Stimulated activated CD8-positive, alpha-beta memory T cell treated with anti-CD3 and anti-CD28 coated beads, Interleukin-2, amount 100 ng/mL, for 1 hour (primary cell): ENCODE measurements at places on chromosomes 11 and 22.

GRCh38 chr11:47177229-47177845 lies 658 bp upstream of the ARFGAP2 start:
- peak; percentile 38 for DNase-seq

DNA sequence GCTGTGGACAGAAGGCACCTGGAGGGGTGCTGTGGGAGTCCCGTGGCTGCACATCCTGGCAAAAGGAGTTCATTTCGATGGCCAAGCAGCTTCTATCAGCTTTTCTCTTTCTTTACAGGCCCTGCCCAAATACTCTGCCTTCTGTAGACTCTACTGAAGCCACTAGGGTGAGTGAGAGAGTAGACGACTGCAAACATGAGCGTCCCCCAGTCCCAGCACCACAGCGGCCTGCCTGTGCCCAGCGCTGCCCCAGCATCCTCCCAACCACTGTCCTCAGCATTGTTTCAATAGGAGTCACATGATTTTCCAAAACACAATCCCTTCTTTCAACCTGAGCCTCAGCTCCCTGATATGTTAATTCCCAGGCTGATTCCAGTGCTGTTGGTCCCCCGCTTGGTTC lies 110.0 kb downstream of the KIRREL3 start:
- no peak for DNase-seq

GRCh38 chr11:129578006-129578405 lies 202.4 kb downstream of the BARX2 start:
- DNase-seq, result no peak

DNA sequence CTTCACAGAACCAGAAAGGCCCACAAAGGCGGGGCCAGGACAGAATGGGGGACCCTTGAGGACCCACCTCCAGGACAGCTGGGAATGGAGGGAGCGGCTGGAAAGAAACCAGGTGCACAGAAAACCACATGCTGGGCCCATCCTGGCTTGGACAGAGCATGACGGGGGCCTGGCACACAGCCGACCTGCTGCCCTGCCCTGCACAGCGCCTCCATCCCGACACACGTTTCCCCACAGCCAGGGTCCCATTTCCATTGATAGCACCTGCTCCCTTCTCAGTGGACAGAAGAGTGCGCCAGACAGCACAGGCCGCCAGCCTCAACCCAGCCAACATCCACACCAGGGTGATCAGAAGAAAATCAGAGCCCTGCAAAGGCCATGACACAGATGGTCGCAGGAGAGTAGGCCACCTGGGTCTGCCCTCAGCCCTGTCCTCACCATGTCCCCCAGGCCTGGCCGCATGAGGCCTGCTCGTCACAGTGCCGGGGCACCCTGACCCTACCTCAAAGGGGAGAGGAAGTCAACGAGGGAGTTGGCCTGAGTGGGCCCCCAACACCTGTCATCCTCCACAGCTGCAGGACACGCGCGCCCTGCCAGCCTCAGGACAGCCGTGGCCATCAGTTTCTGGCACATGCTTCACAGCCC lies 28.1 kb downstream of the BRD1 start:
- no peak for DNase-seq

GRCh38 chr11:12889243-12889642 lies 119.9 kb upstream of the RASSF10 start:
- DNase-seq, result no peak

GRCh38 chr11:16607675-16608644 lies 130.5 kb upstream of the C11orf58 start:
- no peak for DNase-seq
